ENCODE measurements at places on chromosomes 12 and 14. TPM values are rescaled to one million over a fixed set of nuclear protein-coding genes. Genes with fewer than 3 reads are reported as not detected.

The TPPP2 gene
- total RNA-seq: not detected

The ANP32D gene
- not detected for total RNA-seq

The TMEM132C gene
- total RNA-seq: not detected

The TAS2R30 gene
- 3.6 TPM for total RNA-seq

The ARF3 gene
- total RNA-seq: 37.1 TPM

The PTHLH gene
- total RNA-seq: 0.83 TPM

The BBS10 gene
- total RNA-seq: 19.0 TPM

The IL22 gene
- not detected for total RNA-seq

The CYP46A1 gene
- 0.29 TPM for total RNA-seq

The LRTM2 gene
- total RNA-seq: not detected
